ENCODE measurements at places on chromosomes 5 and 9.

- no peak for DNase-seq
Measured at GRCh38 chr5:87195104-87195591, 72.5 kb upstream of the RASA1 start.

DNA sequence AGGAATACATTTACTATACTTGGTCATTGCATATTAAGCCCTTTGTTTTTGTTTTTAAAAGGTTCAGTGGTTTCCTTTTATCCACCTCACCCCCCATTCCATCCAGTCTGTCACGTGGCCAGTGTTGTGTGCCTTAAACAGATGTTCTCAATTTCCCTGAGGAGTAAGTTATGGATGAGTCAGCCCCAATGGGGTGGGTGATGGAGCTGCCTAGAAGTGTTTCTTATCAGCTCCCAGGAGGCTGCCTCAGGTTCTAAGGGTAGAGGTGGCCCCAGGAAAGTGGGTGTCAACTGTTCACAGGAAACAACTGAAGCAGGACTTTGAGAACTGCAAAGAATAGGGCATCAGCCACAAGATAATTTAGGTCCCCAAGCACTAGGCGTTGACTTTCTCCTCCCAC, 41.1 kb downstream of the ACTBL2 start:
- DNase-seq, result peak; percentile 30

DNA sequence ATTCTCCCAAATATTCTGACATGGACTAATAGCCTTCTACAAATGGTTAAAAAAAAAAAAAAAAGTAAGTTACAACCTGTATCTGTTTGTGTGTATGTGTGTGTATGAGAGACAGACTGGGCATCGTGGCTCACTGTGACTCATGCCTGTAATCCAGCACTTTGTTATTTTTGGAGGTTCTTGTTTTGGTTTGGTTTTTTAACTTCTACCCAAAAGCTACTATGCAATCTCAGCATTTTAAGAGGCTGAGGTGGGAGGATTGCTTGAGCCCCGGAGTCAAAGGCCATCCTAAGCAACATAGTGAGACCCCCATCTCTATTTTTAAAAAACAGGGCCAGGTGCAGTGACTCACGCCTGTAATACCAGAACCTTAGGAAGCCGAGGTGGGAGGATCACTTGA, 17.6 kb upstream of the HAVCR1 start:
- no peak for DNase-seq

DNA sequence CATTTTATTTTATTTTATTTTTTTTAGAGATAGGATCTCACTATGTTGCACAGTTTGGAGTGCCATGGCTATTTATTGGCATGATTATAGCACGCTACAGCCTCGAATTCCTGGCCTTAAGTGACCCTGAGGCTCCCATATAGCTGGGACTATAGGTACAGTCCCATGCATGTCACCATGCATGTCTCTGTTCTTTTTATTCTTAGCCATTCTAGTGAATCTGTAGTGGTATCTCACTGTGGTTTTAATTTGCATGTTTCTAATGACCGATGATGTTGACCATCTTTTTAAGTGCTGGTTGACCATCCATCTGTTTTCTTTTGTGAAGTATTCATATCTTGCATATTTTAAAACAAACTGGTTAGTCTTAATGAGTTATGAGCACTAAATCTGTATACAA, 76.1 kb downstream of the SLC44A1 start:
- no peak for DNase-seq

All from DND-41 (cell line).